ENCODE measurements at places on chromosomes 7 and 10.
A peak's percentile ranks its signal among the peaks of the same experiment; 100 is the strongest.

GRCh38 chr7:120741371-120742042 lies 116.4 kb downstream of the TSPAN12 start:
- DNase-seq: no peak

- no peak for DNase-seq
These were observed 133.5 kb downstream of the MTPAP start for GRCh38 chr10:30215623-30216022.

- peak; percentile 81 for DNase-seq
These were observed 8.1 kb downstream of the DNAH11 start for GRCh38 chr7:21550821-21551531.

GRCh38 chr10:48235501-48235900 lies 39.0 kb downstream of the FRMPD2 start:
- DNase-seq: no peak

DNA sequence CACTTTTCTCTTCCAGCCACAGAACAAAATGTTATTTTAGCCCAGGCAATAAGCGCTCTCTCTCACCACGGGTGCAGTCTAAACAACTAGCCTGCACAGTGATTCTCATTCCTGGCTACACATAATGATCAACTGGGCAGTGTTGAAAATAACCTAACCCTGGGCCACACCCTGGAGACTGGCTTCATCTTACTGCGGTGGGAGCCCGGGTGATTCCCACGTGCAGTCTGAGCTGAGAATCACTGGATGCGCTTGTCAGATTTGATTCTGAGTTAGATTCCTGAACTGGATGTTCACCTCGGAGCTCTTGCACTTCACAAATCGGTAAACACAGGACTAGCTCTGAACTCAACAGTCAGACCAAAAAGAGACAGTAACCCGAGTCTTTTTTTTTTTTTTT lies 14.9 kb downstream of the ZC3HAV1 start:
- DNase-seq: no peak

DNA sequence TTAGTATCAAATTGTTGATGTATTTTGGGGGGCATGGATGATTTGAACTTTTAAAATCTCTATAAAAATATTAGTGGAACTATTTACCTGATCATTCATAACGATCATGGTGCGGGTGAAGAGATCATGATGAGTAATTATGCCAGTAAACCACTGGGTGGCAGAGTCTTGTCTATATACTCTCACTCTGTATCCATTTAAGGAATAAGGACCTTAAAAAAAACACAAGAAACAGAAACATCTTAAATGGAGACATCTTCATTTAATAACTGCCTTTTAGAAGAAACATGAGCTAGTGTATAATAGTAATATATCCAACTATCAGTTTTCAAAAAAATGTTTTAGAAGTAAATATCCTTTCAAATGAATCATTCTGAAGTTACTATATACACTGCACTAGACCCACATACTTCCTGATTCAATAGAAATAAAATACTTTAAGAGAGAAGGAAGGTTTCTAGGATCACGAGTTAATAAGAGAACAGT lies 84.0 kb downstream of the NRBF2 start:
- peak; percentile 13 for DNase-seq

- no peak for DNase-seq
These were observed 12.7 kb downstream of the ZNF438 start for GRCh38 chr10:31018962-31019361.

DNA sequence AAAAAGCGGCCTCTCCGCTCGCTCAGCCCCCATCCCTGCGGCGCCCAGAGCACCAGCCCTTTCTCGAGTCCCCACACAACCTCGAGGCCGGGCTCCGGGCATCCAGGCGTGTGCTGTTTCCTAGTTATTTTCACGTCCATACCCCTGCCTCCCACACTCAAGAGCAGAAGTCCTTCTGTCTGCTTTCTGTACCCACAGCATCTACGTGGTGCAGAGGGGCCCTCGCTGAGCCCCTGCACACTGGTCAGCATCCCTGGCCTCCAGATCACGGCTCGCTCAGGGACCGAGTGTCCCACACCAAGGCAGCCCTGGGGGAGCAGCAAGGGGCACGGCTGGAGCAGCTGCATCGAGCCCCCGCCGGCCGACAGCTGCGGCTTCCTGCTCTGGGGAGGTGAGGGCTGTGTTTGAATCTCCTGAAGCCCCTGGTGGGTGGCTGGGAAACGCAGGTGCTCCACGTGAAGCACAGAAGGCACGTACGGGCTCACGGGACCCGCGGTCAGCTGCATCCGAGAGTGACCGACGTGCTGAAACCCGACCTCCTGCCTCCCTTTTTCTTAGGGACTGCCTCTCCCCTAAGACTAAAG lies 333.1 kb downstream of the DNAJB6 start:
- DNase-seq: no peak

DNA sequence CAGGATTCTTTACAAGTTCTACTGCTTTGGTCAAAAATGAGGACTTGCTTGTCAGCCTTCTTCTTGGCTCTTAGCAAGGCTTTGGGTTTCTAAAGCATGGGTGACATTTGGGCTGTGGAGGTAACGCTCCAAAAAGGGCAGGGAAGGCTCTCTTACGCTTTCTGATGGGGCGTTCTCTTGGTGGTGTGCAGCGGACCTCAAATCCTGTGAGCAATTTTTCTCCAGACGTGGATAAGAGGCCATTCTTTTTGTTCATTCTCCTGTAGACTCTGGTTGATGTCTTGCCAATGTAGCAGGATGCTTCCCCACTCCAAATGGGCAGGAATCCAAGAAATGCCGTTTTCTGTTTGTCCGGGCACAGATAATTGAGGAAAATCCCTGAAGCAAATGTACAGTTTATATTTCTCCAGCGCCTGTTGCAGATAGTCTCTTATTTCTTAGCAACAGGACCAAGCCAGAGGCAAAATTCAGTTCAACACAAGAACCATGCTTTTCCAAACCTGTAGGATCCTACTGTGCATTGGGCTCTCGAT lies 138.4 kb upstream of the NFE2L3 start:
- DNase-seq: no peak

GRCh38 chr7:135169964-135170273 lies 588 bp downstream of the CYREN start:
- DNase-seq: peak; percentile 30

- DNase-seq: no peak
These were observed 30.8 kb downstream of the GATA3 start for GRCh38 chr10:8085251-8085650.

GRCh38 chr10:30345611-30346010 lies 3.5 kb downstream of the MTPAP start:
- no peak for DNase-seq

DNA sequence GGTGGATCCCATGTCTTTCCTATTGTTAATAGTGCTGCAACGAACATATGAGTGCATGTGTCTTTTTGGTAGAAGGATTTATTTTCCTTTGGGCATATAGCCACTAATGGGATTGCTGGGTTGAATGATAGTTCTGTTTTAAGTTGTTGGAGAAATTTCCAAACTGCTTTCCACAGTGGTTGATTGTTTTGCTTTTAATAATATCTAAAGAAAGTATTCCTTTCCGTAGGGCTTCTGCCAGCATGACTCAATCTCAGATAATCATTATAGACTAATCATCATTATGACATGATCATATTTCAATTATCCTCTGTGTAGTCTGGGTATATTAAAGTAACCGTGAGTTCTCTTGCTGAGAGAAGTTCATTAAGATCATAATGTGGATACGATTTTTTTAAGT lies 110.2 kb upstream of the KMT2E start:
- DNase-seq: no peak

DNA sequence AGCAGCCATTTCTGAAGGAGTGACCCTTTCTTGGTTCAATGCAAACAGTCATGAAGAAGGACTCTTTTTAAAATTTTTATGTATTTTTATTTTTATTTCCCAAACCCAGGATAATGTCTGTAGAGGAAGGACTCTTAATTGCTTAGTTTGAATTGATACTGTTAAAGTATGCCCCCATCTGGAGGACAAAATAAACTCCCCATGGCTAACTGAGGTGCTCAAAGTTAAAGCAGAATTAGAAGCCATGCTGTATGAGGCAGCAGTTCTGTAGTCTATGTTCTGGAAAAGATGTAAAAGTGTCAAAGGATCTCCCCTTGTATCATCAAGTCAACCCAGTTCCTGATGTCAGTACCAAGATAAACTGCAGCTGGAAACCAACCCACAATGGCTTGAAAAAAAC lies 617.9 kb upstream of the GRM3 start:
- DNase-seq: no peak

DNA sequence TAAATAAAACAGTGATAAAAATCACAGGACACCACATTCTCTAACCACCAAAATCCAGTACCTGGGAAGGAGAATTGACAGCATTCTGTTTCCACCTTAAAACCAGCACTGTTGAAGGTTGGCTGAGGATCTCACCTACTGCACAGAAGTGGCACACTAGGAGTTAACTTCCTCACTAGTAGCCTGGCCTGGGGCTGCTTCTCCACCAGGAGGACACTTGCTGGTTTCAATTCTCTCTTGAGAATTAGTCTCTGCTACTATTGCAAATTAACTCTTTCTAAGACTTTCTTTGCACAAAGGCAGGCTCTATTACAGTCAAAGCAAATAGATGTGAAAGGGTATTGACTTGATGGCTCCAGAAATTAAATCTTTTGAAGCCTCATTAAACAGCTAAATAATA lies 2.3 kb upstream of the CTTNBP2 start:
- DNase-seq: no peak

- no peak for DNase-seq
These were observed 244.4 kb downstream of the TNS3 start for GRCh38 chr7:47337531-47337930.

DNA sequence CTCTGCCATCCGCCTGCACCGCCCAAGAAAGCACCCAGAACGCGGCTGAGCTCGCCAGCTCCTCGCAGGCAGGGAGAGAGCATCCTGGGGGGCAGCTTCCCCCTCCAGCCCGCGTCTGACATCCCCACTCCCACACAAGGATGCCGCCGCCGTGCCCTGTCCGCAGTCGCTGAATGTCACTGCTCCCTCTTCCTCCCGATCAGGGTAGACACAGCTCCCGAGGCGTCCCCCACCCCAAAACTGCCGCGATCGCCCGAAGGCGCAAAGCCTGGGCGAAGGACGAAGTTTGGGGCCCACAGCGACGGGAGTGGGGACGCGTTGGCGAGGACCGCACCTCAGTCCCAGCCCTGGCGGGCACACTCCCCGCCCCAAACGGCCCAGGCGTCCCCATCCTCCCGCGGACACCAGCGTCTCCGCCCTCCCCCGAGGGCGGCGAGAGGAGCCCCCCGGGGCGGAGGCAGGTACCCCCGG lies 1.5 kb upstream of the KAT6B start:
- no peak for DNase-seq
